ENCODE measurements at places on chromosomes 11 and 22.

DNA sequence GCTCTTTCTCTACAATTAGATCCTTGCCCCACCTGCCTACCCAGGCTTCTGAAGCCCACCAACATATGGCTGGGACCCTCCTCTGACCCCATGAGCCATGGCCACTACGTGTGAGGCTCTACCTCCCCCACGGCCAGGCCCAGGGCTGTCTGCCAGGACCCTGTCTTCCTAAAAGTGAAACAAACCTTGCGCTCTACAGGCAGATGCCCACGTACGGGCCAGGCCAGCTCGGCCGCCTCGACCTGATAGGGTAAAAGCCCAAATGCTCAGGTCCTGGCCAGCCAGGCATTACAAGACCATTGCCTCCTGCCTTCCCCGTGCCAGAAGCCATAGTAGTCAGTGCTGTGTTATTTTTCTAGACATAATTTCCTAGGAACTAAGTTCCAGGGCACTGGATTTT is 1496.4 kb downstream of the BRD1 start:
- no peaks in the 10 kb centered on the region for H3K36me3 ChIP-seq
- H3K4me1 ChIP-seq, result no peaks in the 10 kb centered on the region
- H3K27me3 ChIP-seq, result peaks cover 6% of the 10 kb centered on the region
- H3K4me3 ChIP-seq, result no peak overlapping the region
- DNase-seq, result no peak
- no peak overlapping the region for H3K27ac ChIP-seq

GRCh38 chr22:44025171-44026065 is 1.3 kb downstream of the PARVB start:
- no peaks in the 10 kb centered on the region for H3K27me3 ChIP-seq
- no peaks in the 10 kb centered on the region for H3K36me3 ChIP-seq
- no peak overlapping the region for H3K27ac ChIP-seq
- H3K4me3 ChIP-seq, result peak overlapping the region; percentile 71
- H3K4me1 ChIP-seq, result peaks cover 38% of the 10 kb centered on the region

DNA sequence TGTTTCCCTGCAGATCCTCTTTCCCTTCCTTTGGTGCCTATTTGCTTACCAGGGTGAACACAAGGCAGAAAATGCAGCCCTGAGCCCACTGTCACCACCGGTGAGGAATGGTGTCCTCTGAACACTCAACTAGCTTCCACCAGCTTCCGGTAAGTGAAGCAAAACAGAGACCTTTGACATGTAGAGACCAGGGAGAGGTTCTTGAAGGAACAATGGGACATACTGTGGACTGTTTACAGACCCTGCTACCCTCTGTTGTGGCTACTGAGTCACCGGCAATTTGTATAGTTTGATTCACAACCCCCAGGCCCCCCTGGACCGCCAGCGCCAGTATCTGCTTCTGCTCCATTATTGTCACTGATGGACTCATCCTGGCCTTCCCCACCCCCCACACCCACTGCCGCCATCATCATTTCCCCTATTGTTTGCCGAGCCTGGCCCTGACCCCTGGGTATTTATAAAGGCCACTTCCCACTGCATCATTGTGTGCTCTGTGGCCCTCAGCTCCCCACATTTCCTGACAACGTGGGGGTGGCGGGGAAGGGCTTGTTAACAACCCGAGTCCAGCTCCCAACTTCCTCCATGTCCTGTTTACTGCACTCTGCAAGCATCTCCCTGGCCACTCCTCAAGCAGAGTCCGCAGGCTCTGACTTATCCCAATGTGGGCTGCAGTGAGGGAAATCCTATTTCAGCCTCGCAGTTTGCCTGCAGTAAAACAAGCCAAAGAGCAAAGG is 252.9 kb downstream of the ETS1 start:
- no peaks in the 10 kb centered on the region for H3K27me3 ChIP-seq
- DNase-seq, result no peak

GRCh38 chr11:73126804-73127480 is 15.2 kb downstream of the FCHSD2 start:
- peaks cover 3% of the 10 kb centered on the region for H3K4me1 ChIP-seq
- H3K27ac ChIP-seq, result no peak overlapping the region
- H3K4me3 ChIP-seq, result no peak overlapping the region
- H3K36me3 ChIP-seq, result peaks cover 12% of the 10 kb centered on the region
- H3K27me3 ChIP-seq, result no peaks in the 10 kb centered on the region
- DNase-seq, result no peak

- H3K4me1 ChIP-seq, result peaks cover 8% of the 10 kb centered on the region
- H3K36me3 ChIP-seq, result no peaks in the 10 kb centered on the region
- no peak overlapping the region for H3K27ac ChIP-seq
- peaks cover 28% of the 10 kb centered on the region for H3K27me3 ChIP-seq
- no peak overlapping the region for H3K4me3 ChIP-seq
Measured at GRCh38 chr22:45976254-45977002, 534 bp downstream of the WNT7B start.

GRCh38 chr11:8354622-8355415 is 91.1 kb upstream of the LMO1 start:
- peak overlapping the region; percentile 62 for H3K4me3 ChIP-seq
- DNase-seq, result peak; percentile 41

DNA sequence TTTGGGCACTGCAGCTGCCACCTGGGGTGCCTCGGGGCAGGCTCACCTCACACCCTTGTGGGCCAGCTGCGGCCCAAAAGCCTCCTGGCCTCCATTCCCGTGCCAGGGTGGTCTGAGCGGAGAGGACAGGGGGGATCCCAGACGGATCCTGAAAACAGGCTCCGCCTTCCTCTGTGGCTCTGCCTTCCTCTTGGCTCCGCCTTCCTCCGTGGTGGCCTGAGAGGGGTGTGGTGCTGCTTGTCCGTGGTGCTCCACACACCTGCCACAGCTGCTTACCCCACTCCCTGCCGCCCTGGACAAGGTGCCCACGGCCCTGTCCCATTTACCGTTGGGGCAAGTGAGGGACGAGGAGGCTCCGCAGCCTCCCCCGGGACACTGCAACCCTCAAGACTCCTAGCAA is 23.2 kb upstream of the KCNQ1OT1 start:
- no peaks in the 10 kb centered on the region for H3K36me3 ChIP-seq
- H3K4me3 ChIP-seq, result no peak overlapping the region
- no peak for DNase-seq
- H3K27ac ChIP-seq, result no peak overlapping the region
